ENCODE measurements at places on chromosomes 3 and 15. TPM values are rescaled to one million over a fixed set of nuclear protein-coding genes. Genes with fewer than 3 reads are reported as not detected.

DNA sequence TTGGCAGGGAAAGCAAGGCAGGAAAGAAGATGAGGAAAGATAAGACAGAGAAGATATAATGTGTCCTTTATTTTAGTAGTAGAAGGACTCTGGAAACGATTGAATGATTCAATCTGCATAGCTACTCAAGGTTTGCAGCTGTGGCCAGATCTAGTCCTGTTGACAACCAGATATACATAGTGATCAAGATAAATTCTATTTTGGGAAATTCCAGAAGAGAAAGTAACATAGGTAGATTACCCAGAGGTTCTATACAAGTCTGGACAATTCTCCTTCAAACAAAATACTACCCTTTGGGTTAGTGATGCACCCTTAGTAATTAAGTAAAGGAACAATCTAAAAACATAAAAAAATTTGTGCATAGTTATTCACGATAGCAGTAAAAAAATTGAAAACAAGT lies 9.4 kb downstream of the TERC start:
- no peak for DNase-seq

The KBTBD8 gene
- total RNA-seq: 2.7 TPM

DNA sequence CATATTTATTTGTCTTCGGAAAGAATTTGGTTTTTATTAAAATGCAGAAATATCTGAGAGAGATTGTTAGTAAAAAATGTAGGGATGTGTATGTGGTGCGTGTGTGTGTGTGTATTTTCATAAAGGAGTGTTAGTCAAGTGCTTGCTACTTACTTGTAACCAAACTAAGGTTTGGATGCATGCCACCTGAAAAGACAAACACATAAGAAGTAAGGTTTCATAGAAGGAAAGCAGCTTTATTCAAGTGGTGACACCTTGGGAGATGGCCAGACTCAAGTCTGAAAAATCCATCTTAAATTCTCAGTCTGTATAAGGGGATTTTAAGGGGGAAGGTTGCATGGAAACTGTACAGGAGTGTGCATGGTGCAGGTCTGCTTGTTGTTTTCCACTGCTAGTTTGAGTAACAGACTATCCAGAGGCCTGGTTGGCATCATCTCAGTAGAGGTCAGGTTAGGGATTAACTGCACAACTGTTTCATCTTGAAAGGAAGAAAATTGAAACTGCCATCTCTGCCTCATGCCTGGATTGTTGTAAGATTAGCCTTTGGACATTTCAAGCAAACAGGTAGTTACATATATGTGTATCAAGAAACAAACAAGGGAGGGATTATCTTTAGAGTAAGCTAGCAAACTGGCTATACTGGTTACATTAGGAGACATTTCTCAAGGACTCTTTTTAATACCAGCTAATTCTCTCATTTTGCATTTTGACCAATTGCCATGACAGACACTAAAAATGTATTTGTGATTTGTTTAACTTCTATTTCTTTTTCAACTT lies 196.7 kb downstream of the EPHA6 start:
- DNase-seq: no peak

The ADAMTS9 gene
- total RNA-seq: 7.4 TPM

DNA sequence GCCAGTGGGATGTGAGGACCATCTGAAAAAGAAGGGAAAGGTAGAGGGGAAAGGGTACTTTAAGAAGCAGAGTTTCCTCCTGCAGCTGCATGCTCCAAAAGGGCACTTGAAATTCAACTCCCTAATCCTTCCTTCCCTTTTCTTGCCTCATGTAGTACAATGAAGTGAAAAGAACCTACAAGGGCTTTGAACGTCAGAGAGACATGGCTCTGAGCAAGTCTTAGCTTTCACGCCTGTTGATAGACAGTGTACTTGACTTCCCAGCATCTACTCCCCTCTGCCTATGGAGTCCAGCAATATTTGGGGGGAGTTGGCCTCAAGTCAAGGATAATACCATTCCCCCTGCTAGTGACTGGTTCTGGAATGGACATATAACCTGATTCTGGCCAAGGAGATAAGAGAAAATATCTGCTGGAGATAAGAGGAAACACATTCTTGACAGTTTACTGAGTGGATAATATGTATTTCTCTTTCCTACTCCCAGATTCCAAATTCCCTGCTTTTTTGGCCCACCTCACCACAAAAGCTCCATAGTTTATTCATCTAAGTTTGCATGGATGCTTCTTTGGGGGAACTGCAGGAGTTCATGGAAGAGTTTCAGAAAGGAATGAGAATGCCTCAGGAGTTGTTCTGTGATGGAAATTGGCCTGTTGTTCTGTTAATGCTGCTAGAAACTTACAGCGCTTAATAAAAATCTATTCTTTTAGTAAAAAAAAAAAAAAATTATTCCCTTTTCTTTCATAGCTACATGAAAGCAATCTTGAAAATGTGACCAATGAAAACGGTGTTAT lies 193.0 kb upstream of the TPM1 start:
- DNase-seq: no peak

The INSYN1 gene
- total RNA-seq: 0.98 TPM

DNA sequence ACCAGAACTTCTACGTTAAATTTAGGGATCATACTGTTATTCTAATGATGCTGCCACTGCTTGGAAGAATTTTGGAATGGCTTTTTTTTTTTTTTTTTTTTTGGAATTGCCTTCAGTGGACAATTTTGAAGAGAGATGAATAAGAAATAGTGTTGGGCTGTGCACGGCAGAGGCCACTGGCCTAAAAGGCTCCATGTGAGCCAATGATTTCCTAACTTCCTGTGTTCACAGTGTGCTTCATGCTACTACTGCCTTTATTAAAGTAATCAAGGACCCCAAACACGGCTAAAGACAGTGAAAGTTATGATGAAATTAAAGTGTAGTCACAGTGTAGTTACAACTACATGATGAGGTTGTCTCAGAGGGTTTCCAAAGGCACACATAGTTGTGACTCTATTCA lies 100.8 kb upstream of the TNFAIP8L3 start:
- no peak for DNase-seq

- DNase-seq: no peak
Observed at GRCh38 chr3:71978150-71978721, 193.3 kb upstream of the PROK2 start.

DNA sequence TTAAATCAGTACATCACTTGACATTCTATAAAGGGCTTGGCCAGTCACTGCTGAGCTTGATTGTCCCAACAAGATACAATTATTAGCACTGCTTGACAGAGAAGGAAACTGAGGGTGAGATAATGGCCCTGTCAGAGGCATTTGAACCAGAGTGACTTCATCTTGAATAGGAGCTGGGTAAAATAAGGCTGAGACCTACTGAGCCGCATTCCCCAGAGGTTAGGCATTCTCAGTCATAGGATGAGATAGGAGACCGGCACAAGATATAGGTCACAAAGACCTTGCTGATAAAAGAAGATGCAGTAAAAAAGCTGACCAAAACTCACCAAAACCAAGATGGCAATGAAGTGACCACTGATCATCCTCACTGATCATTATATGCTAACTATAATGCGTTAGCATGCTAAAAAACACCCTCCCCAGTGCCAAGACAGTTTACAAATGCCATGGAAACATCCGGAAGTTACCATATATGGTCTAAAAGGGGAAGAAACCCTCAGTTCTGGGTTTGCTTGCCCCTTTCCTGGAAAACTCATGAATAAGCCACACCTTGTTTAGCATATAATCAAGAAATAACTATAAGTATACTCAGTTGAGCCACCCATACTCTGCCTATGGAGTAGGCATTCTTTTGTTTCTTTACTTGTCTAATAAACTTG lies 239.1 kb upstream of the SETMAR start:
- DNase-seq: no peak

The PSMA4 gene
- total RNA-seq: 173 TPM

GRCh38 chr15:92076541-92076940 lies 223.0 kb downstream of the SLCO3A1 start:
- DNase-seq: no peak

GRCh38 chr3:196287090-196287439 lies 461 bp downstream of the PCYT1A start:
- no peak for DNase-seq

The NPAP1 gene
- total RNA-seq: not detected

GRCh38 chr15:49265911-49266310 lies 95.9 kb downstream of the GALK2 start:
- DNase-seq: no peak

DNA sequence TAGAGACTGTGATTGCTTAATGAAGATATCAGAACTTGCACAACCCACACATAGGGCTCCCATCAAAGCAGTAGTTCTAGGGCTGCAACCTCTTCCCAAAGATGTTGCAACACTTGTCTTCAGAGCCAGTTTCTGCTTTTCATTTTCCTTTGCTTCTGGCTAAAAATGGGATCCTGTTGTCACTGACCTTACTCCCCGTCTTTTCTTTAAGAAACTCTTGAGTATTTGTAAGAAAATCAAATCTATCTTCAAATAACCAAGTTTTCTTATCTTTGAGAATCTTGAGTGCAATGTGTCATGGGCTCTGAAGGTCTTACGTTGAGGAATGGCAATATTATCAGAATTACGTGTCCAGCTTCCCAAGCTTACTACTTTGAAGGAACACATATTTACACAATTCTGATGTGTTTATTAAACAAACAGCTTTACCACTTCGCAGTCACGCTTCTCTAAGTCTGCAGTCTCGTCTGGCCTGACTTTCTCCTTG lies 24.1 kb downstream of the CACNA1D start:
- DNase-seq: no peak

DNA sequence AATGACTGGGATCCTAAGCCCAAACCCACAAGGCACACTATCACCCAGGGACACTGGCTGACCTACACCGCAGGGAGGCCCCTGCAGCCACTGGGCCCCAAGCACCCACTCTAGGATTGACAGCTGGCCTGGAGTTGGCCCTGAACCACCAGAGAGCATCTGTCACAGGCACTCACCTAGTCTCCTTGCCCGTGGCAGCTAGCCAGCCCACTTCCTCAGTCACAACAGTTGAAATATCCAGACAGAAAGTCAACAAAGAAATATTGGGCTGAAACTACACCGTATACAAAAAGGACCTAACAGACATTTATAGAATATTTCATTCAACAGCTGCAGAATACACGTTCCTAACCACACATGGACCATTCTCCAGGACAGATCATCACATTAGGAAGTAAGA lies 5.2 kb upstream of the SPINK8 start:
- DNase-seq: no peak

GRCh38 chr15:46312133-46312740 lies 677.4 kb downstream of the SQOR start:
- peak; percentile 89 for DNase-seq

DNA sequence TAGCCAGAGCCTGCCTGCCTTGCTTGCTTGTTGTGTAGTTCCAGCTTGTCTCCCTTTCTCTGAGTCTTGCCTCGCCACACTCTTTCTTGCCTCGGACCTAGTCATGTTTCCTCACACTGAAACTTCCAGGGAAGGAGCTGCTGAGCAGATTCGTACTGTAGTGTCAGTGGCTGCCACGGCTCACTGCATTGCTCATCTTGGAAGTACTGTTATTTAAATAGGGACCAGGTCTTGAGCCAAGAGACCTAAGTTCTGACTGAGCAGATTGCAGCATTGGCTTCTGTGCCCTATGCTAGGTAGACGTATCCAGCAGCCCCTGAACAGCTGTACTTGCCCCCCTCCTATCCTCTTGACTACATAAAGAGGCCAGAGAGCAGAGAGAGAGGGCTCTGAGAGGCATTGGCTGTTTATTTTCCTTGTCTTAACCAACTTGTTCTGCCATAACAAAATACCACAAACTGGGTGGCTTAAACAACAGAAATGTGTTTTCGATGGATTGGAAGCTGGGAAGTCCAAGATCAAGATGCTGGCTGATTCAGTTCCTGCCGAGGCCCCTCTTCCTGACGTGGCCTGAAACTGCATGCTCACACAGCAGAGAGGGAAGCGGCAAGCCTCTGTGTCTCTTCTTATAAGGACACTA lies 5.8 kb upstream of the RARRES1 start:
- no peak for DNase-seq

DNA sequence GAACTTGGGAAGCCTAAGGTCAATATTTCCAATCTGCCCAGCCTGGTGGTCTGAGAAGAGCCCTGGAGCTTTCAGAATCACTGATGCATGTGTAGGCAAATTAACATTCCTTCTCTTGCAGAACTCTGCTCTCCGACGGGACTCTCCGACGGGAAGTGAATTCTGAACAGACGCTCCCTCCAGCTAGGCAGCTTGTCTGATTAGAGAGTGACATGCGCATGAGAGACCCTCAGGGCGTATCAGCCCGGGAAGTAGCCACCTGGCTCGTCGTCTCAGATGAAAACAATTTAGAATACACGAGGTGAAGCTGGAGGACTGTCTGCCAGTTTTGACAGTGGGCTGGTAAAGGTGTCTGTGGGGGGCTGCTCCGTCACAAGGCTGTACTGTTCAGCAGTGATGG lies 103.1 kb downstream of the DGKG start:
- DNase-seq: no peak

DNA sequence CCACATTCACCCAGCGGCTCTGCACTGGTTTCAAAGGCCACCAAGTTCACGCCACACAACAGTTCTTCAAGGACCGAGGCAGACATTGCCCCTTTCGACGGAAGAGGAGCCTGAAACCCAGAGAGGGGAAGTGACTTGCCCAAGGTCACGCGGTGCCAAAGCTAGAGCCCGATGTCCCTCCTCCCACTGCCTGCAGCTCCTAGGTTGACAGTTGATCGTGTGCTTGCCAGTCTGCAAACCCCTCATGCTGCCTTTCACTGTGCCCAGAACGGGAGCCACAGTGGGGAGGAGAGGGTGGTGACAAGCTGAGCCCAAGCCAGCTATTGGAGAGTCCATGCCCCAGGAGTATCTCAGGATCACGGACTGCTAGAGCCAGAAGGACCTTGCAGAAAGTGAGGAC lies 230.9 kb downstream of the XXYLT1 start:
- no peak for DNase-seq

DNA sequence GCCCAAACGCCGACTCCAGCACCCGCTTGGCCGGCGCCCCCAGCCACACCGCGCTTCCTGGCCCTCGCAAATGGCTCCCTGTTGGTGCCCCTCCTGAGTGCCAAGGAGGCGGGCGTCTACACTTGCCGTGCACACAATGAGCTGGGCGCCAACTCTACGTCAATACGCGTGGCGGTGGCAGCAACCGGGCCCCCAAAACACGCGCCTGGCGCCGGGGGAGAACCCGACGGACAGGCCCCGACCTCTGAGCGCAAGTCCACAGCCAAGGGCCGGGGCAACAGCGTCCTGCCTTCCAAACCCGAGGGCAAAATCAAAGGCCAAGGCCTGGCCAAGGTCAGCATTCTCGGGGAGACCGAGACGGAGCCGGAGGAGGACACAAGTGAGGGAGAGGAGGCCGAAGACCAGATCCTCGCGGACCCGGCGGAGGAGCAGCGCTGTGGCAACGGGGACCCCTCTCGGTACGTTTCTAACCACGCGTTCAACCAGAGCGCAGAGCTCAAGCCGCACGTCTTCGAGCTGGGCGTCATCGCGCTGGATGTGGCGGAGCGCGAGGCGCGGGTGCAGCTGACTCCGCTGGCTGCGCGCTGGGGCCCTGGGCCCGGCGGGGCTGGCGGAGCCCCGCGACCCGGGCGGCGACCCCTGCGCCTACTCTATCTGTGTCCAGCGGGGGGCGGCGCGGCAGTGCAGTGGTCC lies 3.5 kb downstream of the ISLR2 start:
- no peak for DNase-seq

Measured in mucosa of descending colon (tissue), 3 donors.